ENCODE measurements at places on chromosomes 5 and 9. TPM values are rescaled to one million over a fixed set of nuclear protein-coding genes. Genes with fewer than 3 reads are reported as not detected.

Gene PCDHGA4
- 0.57 TPM for total RNA-seq

Gene UBE2QL1
- total RNA-seq = not detected

Gene ADAMTSL2
- 1.4 TPM for total RNA-seq

Gene FOXD4L4
- 0.88 TPM for total RNA-seq

Gene COL5A1
- total RNA-seq = 6.7 TPM

Gene PAEP
- not detected for total RNA-seq

Gene TRIP13
- total RNA-seq = 1.2 TPM

Gene FST
- total RNA-seq = 3.5 TPM

Gene RNF130
- total RNA-seq = 54.5 TPM

Gene SPATA31A7
- not detected for total RNA-seq

Gene HRH2
- total RNA-seq = 3.2 TPM

Gene KCNV2
- not detected for total RNA-seq

Gene CFAP90
- total RNA-seq = not detected

Gene ADRA1B
- total RNA-seq = 5.4 TPM

Gene SLIT3
- total RNA-seq = 23.1 TPM

Gene SV2C
- 0.18 TPM for total RNA-seq

Gene STKLD1
- total RNA-seq = not detected

Gene ENTPD2
- total RNA-seq = 53.8 TPM

Gene NKD2
- 9.9 TPM for total RNA-seq

All from Peyer's patch (tissue), 4 donors.